ENCODE measurements at places on chromosomes 3 and 15.

DNA sequence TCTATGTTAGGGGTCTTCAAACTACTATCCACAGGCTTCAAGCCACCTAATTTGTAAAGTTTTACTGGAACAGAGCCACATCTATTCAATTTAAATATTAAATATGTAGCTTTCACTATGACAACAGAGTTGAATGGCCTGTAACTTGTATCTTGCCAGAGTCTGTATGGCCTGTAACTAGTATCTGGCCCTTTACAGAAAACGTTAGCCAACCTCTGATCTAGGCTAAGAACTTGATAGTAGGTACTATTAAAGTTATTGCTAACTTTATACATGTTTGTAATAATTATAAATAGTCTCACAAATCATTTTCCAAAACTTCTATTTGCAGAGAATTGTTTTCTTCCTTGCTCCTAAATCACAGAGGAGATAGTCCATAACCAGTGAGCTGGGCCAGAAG lies 40.0 kb downstream of the ANKRD28 start:
- no peak for DNase-seq

- no peak for DNase-seq
Observed at GRCh38 chr3:188350961-188351360, 197.0 kb downstream of the LPP start.

- no peak for DNase-seq
Observed at GRCh38 chr15:74542166-74543042, 1.4 kb downstream of the ARID3B start.

DNA sequence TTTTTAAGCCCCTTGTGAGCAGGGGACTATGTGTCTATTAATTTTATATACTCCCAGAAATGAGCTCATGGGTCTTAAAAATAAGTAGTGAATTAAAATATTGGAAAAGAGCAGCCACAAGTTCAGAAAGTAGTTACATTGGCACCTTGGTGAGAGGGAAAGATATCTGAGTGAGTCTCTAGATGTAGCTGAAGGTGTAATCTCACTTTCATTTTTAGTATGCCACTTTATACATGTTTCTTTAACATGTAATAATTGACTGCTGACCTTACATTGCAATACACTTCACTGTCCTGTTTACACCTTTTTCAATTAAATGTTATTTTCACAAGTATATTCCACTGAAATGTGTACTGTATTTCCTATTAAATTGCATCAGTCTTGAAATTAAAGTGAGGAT lies 12.1 kb upstream of the PAK6 start:
- no peak for DNase-seq

GRCh38 chr3:48142316-48142870 lies 45.8 kb downstream of the CDC25A start:
- no peak for DNase-seq

DNA sequence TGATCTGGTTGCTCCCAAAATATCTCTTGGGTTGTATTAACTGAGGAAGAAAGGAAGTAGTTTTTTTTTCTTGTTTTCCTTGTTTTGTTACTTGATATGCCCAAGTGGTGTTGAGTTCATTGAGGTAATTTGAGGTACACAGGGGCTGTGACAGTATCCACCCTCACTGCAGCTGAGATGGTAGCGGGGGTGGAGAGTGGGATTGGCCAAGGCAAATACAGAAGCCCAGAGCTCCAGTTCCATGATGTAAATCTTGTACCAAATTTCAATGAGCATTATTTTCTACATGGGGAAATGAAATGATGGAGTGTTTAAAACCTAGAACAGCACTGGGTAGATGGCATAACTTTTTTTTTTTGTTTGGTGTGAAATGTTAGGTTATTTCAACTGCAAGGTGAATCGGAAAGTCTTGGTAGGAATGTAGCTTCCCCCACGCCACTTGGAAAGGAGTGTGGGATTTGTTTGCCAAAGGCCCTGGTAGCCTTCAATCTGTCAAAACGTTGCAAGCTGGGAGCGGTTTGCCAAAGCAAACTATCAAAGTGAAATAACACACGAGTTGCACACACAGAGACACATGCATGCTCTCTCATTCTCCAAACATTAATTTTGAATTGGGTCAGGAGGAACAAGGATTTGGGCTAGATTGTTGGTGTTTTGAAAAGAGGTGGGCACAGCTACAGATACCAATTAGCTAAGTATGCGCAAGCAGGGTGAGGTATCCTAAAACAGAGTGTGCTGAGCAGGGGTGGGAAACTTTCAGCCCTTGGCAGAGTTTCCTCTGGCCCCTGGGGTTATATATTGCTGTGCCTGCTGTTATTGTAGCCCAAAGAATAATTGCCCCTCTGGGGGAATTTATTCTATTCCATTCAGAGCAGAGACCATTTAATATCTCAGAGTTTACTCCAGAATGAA lies 34.6 kb downstream of the THSD4 start:
- DNase-seq, result peak; percentile 3

DNA sequence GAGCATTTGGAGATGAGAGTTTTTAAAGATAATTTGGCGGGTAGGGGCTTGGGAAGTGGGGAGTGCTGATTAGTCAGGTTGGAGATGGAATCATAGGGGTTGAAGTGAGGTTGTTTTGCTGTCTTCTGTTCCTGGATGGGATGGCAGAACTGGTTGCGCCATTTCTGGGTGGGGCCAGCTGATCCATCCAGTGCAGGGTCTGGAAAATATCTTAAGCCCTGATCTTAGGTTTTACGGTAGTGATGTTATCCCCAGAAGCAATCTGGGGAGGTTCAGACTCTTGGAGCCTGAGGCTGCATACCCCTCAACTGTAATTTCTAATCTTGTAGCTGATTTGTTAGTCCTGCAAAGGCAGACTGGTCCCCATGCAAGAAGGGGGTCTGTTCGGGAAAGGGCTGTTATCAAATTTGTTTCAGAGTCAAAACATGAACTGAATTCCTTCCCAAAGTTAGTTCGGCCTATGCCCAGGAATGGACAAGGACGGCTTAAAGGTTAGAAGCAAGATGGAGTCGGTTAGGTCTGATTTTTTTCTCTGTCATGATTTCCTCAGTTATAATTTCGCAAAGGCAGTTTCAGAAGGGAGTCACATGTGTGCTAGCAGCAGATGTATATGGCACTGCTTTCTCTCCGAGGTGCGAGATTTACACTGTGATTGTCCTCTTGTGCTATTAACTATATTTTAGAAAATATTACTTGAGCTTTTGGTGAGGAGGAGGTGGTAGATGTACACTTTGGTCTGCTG lies 540.4 kb downstream of the EDEM1 start:
- no peak for DNase-seq

GRCh38 chr3:107309312-107309711 lies 67.9 kb upstream of the CCDC54 start:
- DNase-seq, result no peak

GRCh38 chr15:61584410-61584809 lies 355.3 kb upstream of the RORA start:
- DNase-seq, result no peak

DNA sequence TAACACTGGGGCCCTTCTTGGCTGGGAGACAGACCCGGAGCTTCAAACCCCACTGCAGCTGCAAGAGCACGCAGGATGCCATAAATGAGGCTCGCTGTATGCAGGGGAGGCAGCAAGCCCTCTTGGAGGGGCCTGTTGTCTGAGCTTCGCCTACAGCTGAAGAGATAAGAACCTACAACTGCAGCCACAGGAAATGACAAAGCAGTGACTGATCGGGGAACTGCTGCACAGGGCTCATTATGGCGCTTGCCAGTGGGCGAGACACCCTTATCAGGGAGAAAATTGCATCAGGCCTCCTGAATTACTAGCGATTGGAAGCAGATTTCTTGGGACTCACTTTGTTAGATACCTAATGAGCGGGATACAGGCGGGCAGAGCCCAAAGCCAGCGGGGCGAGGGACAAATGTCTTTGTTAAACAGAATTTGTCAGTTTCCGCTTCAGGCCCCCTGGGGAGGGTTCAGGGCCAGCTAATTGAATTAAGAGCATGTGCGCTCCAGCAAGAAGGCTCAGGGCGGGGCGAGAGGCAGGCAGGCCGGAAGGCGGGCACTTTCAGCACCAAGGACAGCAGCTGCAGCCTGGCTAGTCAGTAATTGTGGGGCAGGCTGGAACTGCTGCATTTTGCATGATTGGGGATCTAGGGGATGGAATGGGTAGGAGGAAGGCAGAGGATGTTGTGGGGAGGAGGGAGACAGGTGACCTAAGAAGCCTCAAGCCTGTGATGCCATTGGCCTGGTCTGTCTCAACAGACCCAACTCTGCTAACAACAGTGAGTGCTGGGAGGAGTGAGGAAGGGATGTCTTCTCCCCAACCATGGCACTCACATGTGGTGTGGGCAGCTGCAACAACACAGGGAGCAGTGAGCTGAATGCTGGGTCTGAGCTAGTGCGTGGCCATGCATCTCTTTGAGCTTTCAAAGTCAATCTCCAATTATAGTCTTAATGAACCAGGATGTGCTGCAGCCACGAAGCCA lies 55.3 kb downstream of the CCDC33 start:
- DNase-seq, result no peak

DNA sequence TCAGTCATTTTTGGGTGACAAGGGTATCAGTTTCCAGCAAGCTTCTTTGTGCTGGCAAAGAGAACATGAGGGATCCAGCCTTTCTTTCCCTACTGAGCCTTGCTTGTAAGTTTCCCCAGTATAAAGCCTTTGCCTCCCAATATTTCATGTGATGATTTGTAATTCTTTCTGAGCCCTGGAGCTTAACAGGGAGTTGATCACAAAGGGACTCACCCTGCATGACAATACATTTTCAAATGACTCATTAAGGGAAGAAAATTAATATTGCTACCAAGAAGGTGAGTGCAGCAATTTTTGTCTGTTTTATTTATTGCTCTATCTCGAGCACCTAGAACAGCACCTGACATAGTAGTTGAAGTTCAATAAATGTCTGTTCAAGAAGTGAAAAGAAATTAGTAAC lies 27.7 kb downstream of the OXSM start:
- no peak for DNase-seq

- no peak for DNase-seq
Observed at GRCh38 chr3:110903771-110904519, 167.7 kb upstream of the NECTIN3 start.

DNA sequence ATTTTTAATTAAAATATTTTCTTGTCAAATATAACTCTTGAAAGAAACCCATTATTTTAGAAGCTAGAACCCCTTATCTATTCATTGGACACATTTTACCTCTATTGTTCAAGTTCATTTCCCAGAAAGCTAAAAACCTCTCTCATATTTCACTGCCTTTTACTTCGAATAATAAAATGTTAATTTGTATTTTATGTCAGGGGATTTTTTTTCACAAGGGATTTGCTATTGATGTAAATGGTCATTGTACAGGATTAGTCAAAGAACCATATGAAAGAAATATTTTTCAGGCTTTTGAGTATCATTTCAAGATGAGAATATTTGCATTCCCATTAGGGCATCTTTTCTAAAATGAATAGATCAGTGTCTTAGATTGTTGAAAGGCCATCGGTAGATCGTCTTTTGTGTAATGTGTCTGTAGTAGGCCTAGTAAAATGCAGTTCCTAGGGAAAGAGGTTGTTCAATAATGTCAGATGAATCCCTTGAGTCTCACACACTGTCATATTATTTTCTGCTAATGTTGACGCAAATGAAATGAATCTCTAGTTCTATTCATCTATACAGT lies 114.5 kb downstream of the ROBO1 start:
- no peak for DNase-seq

DNA sequence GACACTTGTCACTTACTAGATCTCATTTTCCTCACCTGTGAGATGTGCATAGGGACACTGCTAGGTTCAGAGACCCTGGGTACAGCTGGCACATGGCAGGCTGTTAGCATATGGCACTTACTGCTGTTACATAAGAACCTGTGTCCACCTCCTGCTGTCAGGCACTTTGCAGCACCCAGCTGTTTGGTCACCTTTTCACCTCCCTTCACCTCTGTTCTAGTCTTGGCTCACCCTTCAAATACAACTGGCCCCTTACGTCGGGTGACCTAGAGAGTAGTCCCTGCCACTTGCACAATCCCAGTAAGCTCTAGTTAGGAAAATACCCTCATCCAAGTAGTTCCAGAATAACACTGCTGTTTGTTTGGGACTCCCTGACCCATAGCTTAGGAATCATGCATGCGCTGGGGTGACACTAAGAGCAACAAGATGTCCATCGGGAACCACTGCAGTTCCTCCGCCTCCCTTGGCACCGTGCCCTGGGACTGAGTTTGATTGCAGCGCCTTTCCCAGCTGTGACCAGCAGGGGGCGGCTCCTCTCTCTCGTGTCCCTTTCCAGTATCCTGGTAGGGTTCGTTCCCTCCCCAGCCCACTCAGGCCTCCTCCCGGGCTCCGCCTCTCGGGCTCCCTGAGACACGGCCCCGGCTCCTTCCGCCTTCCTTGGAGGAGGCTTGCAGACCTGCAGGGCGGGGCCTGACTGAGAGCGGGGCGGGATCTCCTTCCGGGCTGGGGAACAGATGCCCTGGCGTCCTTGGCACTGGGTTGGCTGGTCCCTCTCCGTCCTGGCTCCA lies 78.6 kb downstream of the ABHD5 start:
- peak; percentile 53 for DNase-seq

- DNase-seq, result no peak
Observed at GRCh38 chr3:115806501-115806900, 183.2 kb downstream of the GAP43 start.

DNA sequence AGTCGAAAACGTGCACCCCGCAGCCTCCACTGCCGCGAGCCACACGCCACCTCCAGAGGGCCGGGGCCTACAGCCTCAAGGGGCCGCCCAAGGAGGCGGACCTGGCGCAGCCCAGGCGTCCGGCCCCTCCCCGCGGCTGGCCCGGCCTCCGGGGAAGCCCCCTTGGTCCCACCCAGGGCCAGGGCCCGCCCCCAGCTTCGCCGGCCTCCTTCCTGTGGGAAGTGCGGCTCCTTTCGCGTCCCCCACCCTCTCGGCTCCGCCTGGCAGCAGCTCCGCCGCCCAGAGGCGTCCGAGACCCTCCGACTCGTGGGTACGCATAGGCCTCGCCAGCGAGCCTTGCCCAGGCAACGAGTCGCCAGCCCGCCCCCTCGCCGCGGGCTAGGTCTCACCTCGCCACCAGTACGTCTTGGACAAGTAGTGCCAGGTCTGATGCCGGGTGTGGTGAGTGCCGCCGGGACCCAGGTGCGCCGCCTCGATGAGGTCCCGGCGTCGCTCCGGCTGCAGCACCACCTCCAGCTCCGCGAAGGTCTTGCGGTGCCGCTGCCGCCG lies 642 bp downstream of the ZBTB11 start:
- DNase-seq, result no peak

DNA sequence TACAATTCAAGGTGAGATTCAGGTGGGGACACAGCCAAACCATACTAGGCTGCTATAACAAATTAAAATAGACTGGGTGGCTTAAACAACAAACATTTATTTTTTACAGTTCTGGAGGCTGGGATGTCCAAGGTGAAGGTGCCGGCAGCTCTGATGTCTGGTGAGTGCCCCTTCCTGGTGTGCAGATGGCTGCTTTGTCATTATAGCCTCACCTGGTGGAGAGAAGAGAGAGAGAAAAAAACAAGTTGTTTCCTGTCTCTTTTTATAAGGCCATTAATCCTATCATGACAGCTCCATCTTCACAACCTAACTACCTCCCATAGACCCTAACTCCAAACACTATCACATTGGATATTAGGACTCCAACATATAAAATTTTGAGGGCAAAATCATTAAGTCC lies 279.7 kb downstream of the ZIC1 start:
- no peak for DNase-seq

DNA sequence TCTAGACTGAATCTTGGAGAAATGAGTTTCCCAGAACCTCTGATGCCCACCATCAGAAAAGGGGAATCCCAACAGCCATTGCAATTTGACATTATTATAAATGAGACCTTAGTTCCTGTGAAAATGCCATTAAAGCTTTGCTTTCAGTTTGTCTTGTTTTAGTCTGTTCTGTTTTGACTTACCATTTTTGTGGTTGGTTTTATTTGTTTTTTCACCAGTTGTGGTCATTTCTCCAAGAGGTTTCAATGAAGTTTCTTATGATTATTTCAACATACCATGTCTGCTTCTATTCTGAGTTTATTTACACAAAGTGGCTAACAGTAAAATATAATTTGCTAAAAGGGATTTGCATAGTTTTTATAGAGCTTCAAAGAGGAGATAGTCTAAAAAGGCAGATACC lies 175.0 kb upstream of the MCTP2 start:
- DNase-seq, result no peak
